ENCODE measurements at places on chromosomes 7 and 10.

GRCh38 chr10:126049759-126050700, 153.7 kb downstream of the FANK1 start:
- no peak for DNase-seq

GRCh38 chr10:25888627-25889026, 45.4 kb upstream of the MYO3A start:
- no peak for DNase-seq

DNA sequence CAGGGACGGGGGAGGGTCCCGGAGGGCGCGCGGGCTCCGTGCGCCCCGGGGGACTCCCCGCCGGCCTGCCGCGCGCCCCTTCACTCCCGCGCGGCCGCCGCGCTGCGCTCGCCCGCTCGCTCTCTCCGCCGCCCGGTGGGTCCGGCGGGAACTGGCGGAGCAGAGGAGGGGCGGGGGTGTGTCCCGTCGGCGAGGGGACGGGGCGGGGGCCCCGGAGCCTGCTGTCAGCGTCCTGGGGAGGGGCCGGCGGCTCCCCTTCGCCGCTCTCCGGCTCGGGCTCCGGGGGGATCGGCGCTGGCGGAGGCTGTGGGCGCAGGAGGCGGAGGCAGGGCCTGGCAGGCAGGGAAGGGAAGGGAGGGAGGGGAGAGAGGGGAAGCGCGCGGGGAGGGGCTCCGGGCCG, at the start of gene SH3PXD2A:
Gene SH3PXD2A (minus strand): TSS at position 153 of the 400 bp plus-strand sequence. CDS start 310 bp downstream, outside the sequence.
- DNase-seq, result no peak

GRCh38 chr7:80731281-80731680, 92.8 kb downstream of the CD36 start:
- DNase-seq, result no peak

GRCh38 chr7:16739863-16740622, 13.5 kb upstream of the TSPAN13 start:
- no peak for DNase-seq

- no peak for DNase-seq
These were observed 59.8 kb upstream of the PDSS1 start for GRCh38 chr10:26637521-26638275.

DNA sequence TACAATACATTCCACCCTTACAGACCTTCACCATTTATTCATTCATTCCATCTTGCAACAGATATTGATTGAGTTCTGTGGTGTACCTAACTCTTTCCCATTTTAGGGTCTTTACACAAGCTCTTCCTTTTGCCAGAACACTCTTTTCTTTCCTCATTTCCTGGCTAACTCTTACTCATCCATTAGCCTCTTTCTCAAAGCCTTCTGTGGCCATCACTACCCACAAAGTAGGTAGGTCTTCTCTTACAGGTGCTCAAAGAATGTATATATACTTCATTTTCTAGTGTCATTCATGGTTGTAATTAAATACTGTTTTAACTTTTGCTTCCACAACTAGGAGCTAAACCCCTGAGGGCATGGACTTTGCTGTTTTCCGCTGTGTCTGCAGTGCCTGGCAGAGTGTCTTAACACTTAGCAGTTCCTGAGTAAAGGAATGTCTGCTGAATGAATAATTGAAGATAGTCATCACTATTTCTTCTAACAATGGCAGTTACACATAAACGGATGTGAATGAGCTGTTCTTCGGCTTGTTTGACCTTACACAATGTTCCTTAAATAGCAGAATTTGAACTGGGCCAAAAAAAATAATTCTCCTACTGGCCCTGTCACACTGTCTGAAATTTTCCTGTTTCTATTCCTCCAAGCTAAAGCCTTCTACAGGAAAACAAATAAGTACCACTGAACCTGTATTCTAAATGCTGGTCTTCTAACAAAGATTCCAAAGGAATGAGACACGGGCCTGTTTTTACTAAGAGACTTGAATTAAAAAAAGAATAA, 15.1 kb downstream of the BCAP29 start:
- DNase-seq, result no peak

DNA sequence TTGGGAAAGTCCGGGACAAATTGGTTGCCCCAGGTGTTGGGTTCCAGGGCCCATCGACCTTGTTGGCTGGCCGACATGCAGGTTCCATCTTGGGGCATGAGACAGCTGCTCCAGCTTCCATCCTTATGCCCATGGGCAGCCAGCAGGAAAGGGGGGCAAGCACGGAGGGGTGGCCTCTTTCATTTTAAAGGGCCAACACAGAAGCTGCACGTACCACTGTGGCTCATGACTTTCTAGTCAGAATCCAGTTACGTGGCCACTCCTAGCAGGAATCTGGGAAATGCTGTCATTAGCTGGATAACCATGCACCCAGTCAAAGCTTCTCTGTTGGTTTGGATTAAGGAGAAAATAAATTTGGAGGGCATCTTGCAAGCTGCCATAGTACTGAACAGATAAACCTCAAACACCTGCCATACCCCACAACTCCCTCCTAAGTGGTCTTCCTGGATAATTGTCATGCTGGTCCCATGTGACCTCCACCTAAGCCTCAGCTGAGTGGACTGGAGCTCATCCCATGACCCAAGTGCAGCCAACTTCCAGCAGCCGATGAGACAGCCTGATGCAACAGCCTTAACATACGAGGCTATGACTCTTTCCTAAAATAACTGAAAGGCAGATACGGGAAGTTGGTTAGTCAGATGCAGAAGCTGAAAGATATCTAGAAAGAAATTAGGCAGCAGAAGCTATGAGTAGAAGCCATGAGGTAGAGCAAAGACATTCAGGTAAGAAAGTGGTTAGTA, 21.4 kb upstream of the GSDME start:
- no peak for DNase-seq

DNA sequence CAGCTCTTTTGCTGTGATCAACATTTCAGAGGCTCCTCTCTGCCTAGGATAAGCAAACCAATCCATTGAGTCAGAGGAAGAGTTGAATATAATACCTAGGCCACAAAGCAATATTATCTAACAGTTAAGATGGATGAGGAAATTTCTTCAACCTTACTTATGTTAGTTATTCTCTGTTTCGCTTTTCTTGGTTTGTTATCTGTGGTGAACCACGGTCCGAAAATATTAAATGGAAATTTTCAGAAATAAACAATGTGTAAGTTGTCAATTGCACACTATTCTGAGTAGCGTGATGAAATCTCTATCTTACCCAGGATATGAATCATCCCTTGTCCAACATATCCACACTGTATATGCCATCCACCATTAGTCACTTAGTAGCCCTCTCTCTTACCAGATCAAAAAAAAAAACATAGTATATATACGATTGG, 1.5 kb upstream of the HTR7 start:
- DNase-seq, result no peak

DNA sequence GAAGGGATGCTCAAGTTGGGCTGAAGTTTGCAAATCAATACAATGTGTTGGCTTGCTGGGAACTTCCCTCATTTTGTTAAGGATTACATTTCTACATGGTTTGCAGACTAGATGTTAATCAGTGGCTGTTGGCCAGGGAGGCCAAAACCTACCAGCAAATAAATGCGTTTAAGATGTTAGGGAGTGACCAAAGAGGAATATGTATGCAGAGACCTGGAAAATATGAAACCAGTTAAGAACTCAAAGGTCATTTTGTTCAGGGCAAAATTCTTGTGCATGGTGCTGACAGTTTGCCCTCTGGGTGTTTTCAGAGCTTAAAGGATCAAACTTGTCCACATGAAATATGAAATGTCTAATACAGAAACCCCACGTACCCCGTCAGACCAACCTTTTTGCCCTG, 30.3 kb downstream of the GATA3 start:
- no peak for DNase-seq

GRCh38 chr10:57142925-57143576, 782.0 kb upstream of the ZWINT start:
- no peak for DNase-seq

- DNase-seq, result no peak
These were observed 12.7 kb upstream of the NEBL start for GRCh38 chr10:20909801-20910200.

DNA sequence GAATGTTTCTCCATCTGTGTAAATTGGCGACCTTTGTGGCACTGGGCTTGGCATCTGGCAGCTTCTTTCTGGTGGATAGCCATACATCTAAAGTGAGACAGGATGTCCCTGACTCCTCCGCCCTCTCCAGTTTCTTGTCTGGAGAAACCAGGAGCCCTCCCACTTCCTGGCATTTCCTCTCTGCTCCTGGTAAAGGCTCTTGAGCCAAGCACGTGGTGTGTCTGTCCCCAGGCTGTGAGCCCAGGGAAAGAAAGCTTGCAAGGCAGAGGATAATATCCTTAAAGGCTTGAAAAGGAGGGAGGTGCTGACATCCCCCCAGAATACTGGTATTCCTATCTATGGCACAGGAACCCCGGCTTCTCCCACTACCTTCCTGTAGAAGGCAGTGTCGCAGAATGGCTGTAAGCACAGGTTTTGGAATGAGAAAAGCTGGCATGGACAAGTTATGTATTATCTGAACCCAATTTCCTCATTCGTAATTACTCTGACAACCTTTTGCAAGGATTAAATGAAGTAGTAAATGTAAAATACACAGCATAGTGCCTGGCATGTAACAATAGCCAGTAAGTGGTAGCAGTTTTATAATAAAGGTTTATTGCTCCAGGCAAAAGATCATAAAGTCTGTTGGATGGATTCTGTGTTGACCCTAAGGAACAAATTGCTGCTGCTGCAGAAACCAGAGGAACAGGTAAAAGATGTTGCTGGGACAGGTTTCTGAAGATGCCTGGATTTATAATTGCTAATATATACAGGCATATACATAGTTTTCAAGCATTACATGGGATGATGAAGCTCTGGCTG, 11.8 kb upstream of the ACSL5 start:
- no peak for DNase-seq

DNA sequence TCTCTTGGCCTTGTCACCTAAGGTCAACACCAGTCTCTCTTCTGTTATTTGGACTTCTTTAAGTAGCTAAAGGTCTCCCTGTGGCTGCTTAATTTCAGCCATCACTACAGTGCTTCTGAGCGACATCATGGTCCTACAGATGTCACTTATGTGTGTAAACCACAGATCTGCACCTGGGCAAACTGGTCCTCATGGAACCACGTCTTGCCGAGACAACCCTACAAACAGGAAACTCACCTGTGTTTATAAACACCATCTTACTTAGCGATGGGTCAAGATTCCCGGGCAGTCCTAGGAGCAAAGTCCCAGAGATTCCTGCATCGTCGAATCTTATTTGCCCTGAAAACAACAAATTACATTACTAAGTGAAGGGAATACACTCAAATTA, 27.8 kb downstream of the KLF6 start:
- no peak for DNase-seq

GRCh38 chr7:45443263-45443662, 130.9 kb upstream of the ADCY1 start:
- DNase-seq, result no peak

DNA sequence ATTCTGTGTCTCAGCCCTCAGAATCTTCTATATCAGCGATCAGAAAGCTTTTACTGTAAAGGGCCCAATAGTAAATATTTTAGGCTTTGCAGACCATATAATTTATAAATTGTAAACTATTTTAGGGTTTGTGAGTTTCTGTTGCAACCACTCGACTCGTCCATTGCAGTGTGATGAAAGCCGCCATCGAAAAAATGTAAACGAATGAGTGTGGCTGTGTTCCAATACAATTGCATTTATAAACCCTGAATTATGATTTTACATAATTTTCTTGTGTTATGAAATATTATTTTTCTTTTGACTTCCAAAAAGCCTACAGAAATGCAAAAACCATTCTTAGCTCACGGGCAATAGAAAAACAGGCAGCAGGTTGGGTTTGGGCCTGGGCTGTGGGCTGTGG, 62.5 kb upstream of the ADO start:
- no peak for DNase-seq

- no peak for DNase-seq
These were observed 37.1 kb downstream of the MAD1L1 start for GRCh38 chr7:2195400-2196246.

- DNase-seq, result no peak
These were observed 63.5 kb upstream of the ZRANB1 start for GRCh38 chr10:124878457-124878739.

DNA sequence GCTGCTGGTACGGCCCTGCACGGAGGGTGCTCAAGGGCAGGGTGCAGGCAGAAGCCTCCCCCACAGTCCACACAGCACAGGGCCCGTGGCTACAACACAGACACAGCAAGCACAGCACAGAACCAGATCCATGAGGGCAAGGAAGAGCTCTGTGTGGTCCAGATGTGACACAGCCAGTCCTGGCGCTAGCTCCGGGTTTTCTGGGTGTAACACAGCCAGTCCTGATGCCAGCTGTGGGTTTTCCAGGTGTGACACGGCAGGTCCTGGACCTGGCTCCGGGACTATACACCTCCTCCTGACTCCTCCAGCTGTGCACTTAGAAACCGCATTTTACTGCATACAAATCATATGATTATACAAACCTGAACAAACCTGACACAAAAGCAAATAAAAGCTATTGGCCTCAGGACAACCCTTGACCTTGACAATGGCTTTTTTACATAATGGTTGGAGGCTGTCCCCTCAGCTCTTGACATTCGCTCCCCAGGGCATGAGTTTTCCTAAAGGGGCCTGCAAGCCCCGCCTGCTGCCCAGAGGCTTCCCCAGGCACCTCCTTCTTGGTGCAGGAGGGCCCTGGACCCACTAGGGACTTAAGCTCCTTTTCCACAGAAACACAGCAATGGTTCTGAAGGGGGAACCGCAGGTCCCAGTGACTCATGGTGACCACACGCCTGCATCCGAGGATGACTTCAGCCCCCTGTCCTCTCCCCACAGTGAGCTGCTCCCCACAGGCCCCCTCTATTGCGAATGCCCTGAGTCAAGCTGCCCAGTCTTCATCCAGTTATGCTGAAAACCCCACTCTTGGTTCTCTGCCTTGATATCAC, 209.6 kb downstream of the PTPRN2 start:
- no peak for DNase-seq

DNA sequence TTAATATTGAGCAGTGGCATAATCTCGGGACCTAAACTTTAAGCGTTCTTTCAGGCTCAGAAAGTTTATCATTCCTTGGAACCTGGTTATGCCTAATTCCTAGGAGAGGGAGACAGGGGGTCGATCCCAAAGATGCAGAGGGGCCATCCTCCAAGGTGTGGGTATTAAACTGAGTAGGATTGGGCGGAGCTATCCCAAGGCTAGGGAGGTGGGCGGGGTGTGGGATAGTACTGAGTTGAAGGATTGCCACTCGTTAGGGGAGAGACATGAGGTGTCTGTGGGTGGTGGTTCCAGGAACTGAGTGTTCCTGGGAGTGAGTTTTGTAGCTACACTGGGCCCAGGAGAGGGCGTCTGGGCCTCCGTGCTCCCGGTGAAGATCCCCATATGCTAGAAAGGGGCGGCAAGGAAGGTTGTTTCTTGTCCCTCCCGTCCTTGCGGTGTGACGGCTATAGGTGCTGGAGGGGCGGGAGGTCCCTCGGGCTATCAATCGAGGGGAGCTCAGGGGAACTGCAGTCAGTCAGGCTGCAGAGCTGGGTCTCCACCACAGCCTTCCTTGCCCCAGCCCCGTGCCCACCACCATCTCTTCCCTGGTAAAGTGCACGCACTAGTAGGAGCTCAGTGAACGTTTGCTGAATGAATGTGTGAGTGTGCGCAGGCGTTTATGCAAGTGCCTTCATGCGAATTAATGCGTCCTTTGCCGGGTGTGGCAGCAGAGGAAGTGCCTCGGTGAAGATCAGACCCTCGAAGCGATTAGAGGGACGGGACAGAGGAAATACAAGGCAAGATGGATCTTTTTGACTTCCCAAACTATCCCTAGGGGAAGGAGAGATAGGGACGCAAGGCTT, 3.0 kb upstream of the HMX2 start:
- DNase-seq, result no peak

- DNase-seq, result no peak
These were observed 13.1 kb upstream of the SLC26A3 start for GRCh38 chr7:107816011-107816566.

Measured in activated CD8-positive, alpha-beta memory T cell treated with anti-CD3 and anti-CD28 coated beads for 48 hours (primary cell).